ENCODE measurements at places on chromosomes 6 and 20. TPM values are rescaled to one million over a fixed set of nuclear protein-coding genes. Genes with fewer than 3 reads are reported as not detected.
A peak's percentile ranks its signal among the peaks of the same experiment; 100 is the strongest.

DNA sequence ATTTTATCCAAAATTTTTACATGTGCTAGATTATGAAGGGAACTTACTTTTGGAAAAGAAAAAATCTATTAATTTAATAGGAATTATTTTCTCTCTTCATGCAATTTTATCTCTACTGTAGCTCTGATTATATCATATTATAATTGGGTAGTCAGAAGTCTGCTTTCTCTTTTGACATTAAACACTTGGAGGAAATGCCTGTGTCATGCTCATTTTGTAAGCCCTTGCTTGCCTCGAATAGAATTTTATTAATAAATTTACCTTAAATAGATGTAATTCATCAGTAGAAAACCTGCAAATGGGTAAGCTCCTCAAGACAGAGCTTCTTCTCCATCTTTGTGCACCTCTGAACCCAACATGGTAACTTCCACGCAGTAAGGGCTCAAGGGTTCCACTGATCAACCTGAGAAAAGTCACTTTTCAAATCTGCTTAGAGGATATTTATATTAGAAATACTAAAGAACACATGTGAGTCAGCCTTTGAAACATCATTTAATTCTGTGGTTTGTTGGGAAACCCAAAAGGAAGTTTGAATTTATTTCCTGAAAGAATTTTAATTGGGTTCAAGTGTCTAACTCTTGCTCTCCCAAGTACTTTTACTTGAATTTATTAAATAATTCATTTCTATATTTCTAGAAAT, 266.0 kb downstream of the ALDH8A1 start:
- no peaks in the 10 kb centered on the region for H3K36me3 ChIP-seq

The HEBP2 gene
- polyA plus RNA-seq = 14.9 TPM

DNA sequence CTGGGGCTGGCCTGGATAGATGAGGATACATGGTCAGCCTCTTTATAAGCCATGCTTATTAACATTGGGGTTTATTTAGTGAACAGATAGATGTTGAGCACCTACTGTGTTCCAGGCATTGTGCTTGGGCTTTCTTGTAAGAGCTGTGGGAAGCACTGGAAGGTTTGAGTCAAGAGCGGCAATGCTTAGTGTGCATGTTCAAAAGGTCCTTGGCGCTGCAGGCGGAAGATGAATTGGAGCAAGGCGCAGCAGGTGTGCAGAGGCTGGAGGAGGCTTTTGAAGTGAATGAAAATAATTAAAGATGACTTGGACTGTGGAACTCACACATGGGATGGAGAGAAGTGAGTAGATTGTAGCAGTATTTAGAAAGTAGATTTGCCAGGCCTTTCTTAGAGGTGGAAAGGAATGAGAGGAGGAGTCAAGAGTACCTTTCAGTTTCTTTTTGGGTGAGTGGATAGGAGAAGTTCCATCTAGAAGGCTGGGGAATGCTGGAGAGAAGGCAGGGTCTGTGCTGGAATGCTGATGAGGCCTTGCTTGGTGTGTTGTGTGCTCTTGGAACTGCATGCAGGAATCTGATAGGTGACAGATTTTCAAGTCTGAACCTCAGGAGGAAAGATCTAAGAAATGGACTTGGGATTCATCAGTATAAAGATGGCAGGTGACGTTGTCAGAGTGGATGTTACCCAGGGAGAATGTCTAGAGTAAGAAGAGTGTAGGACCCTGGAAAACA, 26.4 kb downstream of the SNX9 start:
- H3K27ac ChIP-seq = no peak overlapping the region
- no peaks in the 10 kb centered on the region for H3K27me3 ChIP-seq
- H3K4me3 ChIP-seq = no peak overlapping the region
- no peaks in the 10 kb centered on the region for H3K36me3 ChIP-seq
- H3K4me1 ChIP-seq = peaks cover 11% of the 10 kb centered on the region

DNA sequence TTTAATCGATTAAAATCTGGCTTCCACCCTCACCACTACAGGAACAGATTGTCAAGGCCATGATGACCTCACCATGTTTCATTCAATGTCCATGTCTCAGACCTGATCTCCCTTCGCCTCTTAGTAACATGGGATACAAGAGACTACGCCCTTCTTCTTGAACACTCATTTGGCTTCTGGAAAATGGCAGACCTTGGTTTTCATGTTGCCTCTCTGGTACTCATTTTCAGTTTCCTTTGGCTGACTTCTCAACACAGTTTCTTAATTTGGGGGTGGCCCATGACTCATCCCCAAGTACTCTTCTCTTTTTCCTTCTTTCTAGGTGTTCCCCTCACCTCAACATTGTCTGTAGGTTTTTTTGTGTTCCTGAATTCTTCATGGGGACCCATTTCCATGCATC, 22.7 kb downstream of the TMX4 start:
- H3K4me1 ChIP-seq = no peaks in the 10 kb centered on the region
- H3K27ac ChIP-seq = no peak overlapping the region
- DNase-seq = no peak
- no peak overlapping the region for H3K4me3 ChIP-seq
- H3K27me3 ChIP-seq = no peaks in the 10 kb centered on the region
- peaks cover 8% of the 10 kb centered on the region for H3K36me3 ChIP-seq

The GGT7 gene
- 32.8 TPM for polyA plus RNA-seq

DNA sequence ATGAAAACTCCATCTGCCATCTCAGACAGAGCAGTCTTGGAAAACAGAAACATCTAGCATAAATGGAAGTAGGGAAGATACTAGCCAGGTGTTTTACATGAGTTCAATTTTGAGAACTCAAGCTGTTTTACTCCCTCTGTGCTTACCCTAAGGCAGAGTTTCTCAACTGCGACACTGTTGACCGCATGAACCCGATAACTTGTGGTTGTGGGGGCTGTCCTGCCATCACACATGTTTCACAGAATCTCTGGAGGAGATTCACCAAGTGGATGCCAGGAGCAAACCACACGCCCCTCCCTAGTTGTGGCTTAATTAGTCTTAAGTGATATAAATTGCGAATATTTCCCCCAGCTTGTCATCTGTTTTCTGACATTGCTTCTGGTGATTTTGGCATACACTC, 2.3 kb upstream of the SERPINB6 start:
- H3K27ac ChIP-seq = no peak overlapping the region
- H3K27me3 ChIP-seq = no peaks in the 10 kb centered on the region
- no peaks in the 10 kb centered on the region for H3K36me3 ChIP-seq
- DNase-seq = no peak

DNA sequence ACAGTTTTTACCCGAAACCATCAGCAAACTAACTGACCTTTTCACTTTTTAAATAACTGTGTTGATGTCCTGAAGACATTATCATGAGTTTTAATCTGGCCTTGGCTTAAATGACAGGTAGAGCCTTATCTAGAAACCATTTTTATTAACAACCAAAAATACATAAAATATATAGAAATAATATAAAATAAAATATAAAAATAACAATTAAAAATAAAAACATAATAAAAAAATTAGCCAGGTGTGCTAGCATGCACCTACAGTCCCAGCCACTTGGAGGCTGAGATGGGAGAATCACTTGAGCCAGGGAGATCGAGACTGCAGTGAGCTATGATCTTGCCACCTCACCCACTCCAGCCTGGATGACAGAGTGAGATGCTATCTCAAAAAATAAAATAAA, 21.6 kb downstream of the HMGN3 start:
- H3K36me3 ChIP-seq = no peaks in the 10 kb centered on the region
- H3K4me1 ChIP-seq = no peaks in the 10 kb centered on the region
- H3K4me3 ChIP-seq = no peak overlapping the region
- no peak for DNase-seq
- no peak overlapping the region for H3K27ac ChIP-seq

DNA sequence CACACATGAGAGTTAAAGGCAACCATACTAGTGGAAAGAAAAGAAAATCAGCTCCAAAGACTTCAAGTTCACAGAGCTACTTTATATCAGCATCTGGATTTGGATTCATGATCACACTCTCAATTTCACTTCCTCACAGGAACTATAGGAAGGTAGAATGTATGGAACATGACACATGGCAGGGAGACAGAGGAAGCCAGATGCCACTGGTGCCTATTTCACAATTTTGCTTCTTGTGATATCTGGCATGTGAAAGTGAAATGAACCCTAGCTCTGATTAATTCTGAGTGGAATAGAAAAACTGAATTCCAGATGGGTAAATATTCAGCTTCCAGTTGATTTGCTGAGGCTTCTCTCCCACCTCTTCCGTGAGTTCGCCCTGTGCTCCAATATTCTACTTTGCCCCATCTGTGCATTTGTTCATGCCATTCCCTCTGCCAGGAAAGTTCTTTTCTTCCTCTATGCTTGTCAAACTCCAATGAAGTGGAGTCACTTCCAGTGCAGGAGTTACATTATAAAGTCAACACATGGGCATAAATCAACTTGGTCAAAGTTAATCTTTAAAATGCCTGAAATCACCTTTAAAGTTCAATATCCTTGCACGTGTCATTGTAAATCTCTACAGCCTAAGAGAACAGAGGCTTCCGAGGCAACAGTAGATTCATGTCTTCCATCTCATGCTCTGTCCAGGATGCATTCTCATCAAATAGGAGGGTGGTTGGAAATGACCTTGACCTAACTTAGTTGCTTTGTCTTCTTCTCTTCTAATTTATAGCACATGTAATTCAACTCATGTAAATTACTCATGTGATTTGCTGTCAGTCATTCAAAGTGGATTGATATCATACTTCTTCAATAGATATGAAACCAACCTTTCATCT, 275.3 kb downstream of the HIVEP2 start:
- no peak for DNase-seq
- no peaks in the 10 kb centered on the region for H3K4me1 ChIP-seq
- no peak overlapping the region for H3K27ac ChIP-seq
- H3K36me3 ChIP-seq = no peaks in the 10 kb centered on the region

DNA sequence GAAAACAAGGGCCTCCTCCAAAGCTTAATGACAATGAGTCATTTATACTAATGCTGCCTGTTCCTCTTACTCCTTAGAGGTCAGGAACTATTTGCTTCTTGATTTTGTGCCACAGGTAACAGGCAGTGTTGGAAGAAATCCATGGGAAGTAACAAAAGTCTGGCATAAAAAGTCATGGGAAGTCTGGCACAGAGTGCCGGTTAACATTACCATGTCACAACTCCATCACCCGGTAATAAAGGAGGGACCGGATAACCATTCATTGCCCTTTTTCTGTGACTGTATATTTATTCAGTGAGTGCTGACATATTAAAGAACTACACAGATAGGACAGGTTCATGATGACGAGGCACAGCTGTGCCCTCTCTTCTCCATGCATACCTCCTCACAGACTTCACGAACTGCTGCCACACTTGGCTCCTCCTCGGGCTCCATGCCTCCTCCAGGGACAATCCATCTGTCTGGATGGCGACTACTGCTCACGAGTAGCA, 50.9 kb downstream of the NUDT3 start:
- no peak overlapping the region for H3K27ac ChIP-seq
- peak; percentile 75 for DNase-seq
- no peak overlapping the region for H3K4me3 ChIP-seq

DNA sequence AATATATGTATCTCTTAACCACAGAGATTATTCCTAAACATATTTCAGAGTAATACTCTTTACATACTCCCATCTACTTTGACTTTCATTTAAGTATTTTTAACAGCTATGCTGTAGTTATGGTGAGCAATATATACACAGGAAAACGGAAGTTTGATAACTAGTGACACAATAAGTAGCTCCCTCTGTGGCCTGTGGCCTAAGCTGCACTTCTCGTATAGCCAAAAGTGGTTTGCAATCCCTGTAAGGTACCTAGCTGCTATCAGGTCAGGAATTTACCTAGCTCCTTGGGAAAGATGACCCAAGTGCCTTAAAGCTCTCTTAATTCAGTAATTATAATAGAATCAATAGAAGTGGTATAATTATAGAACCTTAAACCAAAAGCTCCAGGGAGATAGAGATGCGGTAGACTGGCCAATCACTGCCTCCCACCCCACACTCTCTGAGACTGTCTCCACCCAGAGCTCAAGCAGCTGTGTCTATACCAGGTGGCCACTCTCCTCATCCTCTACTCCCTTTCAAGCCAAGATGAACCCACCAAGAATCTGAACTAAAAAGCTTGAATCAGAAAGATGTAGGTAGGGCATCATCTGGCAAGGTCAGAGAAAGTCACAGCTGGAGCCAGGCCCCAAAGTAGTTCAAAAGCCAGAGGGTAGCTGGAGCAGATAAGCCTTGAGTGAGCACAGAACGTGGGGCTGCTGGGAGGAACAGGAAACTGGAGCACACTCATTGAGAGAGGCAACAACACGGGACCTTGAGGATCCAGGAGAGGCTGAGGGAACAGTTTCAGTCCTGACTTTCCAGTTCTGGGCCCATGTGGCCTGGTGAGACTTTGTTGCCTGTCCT, 84.9 kb upstream of the ASF1A start:
- no peaks in the 10 kb centered on the region for H3K27me3 ChIP-seq
- DNase-seq = no peak
- no peaks in the 10 kb centered on the region for H3K4me1 ChIP-seq
- no peaks in the 10 kb centered on the region for H3K36me3 ChIP-seq

DNA sequence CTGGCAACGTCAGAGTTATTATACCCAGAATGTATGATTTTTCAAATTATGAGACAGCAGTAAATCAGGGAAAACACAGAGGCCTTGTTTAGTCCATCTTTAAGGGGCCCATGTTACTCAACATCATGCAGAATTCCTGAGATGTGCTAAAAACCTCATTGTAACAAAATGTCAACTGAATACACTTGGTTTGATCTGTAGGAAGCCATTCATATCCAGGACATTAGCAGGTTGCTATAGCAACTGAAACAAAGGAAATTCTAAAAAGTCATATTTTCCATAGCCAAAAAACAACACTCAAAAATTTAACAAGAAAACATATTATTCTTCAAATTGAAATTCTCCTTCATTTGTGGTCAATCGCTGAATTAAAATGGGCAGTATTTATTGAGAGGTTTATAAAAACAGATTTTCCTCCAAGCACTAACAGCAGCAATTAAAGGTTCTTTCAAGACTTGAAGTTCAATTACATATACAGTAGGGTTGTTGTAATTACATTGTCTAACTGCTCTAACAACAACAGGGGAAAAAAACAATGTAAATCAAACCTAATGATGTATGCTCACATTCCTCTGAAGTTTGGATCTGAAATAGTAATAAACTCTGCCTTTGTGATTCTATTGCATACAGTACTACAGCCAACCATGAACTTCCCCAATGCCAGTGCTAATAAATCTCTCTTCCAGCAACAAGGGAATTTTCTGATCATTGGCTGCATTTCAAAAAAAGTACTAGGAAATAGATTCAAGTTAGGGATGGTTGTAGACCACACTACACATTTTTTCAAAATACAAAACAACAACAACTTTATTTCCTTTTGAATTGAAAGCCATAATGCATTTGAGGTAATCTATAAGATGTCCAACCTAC, 34.9 kb downstream of the COL12A1 start:
- peaks cover 9% of the 10 kb centered on the region for H3K4me1 ChIP-seq
- H3K27ac ChIP-seq = peak overlapping the region; percentile 55
- DNase-seq = no peak

- peak; percentile 70 for DNase-seq
- no peaks in the 10 kb centered on the region for H3K36me3 ChIP-seq
- H3K4me1 ChIP-seq = peaks cover 16% of the 10 kb centered on the region
These were observed 256.3 kb upstream of the TAB2 start for GRCh38 chr6:149060985-149061760.

The CGA gene
- 0.17 TPM for polyA plus RNA-seq

DNA sequence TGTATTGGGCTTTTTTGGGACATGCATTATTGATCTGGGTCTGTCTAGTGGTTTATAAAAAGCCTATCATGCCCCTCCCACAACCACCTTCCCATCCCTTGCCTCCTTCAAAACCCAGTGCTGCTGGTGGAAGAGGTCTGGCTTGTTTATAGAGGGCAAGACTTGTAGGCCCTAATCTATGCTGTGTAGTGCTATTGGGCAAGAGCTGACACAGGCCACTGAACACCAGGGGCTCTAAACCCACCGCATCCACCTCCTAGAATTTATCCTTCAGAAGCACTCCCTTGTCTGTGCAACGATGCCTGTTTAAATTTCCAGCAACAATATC, 30.9 kb downstream of the SULF2 start:
- H3K4me3 ChIP-seq = no peak overlapping the region
- H3K27ac ChIP-seq = no peak overlapping the region
- peaks cover 11% of the 10 kb centered on the region for H3K27me3 ChIP-seq
- DNase-seq = no peak
- no peaks in the 10 kb centered on the region for H3K4me1 ChIP-seq

The TMEM244 gene
- polyA plus RNA-seq = 0.21 TPM

The LRRN4 gene
- polyA plus RNA-seq = 0.11 TPM

Data from IMR-90 (cell line).